Forelimb muscle (tissue), 1 donor: ENCODE measurements at places on chromosomes 12 and 14. TPM values are rescaled to one million over a fixed set of nuclear protein-coding genes. Genes with fewer than 3 reads are reported as not detected.
A peak's percentile ranks its signal among the peaks of the same experiment; 100 is the strongest.

- no peak for DNase-seq
Measured at GRCh38 chr12:46371718-46372543, 642 bp downstream of the SLC38A2 start.

DNA sequence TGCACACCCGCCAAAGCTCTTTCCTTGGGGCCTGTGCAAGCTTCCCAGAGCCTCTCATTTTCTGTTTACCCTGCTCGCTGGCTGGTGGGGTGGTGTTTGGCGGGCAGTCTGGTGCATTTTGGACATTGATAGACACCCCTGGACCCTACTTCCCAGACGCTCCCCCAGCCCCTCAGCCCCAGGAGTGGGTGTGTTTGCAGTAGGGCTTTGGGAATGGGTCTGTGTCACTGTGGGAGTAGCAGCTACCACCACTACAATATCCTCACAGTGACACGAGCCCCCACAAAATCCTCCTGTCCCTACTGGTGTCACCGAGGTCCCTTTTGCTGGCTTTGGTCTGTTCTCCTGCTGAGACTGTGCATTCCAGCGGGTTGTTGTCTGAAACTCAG is 371.3 kb downstream of the TMEM121 start:
- no peak for DNase-seq

DNA sequence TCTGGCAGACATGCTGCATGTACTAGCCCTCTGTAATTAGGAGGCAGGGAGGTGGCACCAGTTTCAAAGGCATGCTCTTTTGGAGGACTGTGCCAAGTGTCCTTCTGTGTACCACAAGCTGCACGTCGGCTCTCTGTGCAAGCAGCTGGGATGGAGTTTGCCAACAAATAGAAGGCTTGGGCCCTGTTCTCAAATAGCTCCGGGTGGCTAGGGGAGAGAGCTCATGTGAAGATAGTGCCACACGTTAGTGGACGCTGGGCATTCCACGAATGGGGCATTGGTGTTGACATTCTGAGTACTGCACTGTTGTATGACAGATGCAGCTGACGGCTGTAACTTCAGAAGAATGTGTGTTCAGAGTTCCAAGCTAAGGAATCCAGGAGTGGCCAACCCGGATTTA is 4.4 kb downstream of the AACS start:
- no peak for DNase-seq

DNA sequence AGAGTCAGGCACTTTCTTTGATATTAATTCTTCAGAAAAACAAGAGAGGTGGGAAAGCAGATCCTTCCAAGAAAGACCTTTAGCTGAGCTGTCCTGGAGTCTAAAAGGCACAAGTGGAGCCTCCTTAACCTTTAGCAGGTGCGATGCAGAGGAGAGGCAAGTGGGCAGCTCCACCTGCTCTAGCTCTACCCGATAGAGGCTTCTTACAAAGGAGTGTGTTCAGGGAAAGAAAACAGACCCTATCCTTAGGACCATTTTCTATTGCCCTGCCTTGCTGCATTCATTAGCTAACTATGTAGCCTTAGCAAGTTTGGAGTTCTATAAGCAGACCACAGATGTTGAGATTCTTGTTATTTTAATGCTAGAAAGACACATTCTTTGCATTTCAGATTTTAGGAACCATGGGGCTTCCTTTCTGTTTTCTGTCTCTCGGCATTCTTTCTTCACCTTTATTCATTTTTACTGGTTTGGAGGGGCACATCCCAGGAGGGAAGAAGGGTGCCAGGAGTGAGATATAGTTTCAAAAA is 214.5 kb downstream of the EGLN3 start:
- no peak for DNase-seq

Gene RPL10L
- 0.25 TPM for polyA plus RNA-seq

Gene CRACR2A
- 1.3 TPM for polyA plus RNA-seq

GRCh38 chr12:85632390-85632789 is 203.8 kb downstream of the RASSF9 start:
- no peak for DNase-seq

- DNase-seq, result no peak
Measured at GRCh38 chr12:115384391-115384790, 700.4 kb upstream of the TBX3 start.

GRCh38 chr12:89309815-89310214 is 42.5 kb downstream of the DUSP6 start:
- no peak for DNase-seq

Gene RPGRIP1
- 0.82 TPM for polyA plus RNA-seq

GRCh38 chr12:93654421-93654820 is 22.8 kb upstream of the CRADD start:
- no peak for DNase-seq

DNA sequence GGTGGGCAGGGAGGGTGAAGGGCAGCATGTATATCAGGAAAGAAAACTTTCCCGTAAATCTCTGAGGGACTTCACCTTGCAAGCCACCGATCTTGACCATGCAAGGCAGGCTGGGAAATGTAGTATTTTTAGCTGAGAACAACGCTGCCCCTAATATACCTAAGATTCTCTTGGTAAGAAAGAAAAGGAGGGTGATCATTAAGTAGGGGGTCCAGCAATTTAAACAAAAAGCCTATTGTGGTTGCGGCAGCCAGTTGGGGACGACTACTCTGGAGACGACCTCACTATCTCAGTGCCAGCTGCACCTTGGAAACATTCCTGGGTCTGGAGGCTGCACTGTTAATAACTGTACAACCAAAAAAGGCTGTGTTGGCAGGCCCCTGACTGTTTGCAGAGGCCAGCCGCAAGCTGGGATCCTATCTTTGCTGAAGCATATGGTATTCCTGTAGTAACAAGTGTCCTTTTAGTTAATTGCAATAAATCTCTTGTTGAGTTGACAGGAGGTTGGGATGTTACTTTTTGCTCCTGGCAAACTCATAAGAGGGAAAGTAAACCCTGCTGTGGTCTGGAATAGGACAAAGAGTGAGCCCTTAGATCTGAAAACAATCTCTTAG is 6.4 kb downstream of the APOLD1 start:
- no peak for DNase-seq

- DNase-seq, result no peak
Measured at GRCh38 chr14:100015251-100015655, 50.0 kb upstream of the EVL start.

Gene ALX1
- not detected for polyA plus RNA-seq

DNA sequence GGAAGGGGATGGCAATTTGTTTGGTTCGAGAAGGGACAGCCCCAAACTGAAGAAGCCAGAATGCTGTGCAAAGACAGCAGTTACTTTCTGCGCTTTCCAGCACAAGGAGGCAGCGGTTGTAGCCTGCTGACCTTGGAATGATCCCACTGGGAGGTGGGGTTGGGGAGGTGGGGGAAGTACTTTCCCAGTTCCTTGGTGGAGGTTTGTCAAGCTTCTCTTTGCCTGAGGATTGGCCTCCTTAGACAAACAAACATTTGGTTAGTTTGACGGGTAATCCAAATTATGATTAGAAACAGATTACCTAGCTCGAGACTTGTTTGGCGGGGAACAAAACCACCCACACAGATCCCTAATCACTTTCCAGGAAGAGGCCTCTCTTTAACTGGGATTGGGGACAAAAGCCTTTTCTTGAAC is 79.1 kb upstream of the EGLN3 start:
- DNase-seq, result peak; percentile 86

DNA sequence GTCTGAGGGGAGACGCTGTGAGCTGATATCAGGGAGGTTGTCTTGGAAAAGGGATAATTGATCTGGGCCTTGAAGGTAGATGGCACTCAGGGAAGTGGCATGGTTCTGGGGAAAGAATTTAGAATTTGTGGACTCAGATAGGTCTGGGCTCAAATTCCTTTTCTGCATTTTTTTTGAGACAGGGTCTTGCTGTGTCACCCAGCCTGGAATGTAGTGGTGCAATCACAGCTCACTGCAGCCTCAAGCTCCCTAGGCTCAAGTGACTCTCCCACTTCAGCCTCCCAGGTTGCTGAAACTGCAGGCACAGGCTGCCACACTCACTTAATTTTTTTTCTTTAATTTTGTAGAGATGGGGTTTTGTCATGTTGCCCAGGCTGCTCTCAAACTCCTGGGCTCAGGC is 98.1 kb upstream of the NCOR2 start:
- DNase-seq, result no peak

DNA sequence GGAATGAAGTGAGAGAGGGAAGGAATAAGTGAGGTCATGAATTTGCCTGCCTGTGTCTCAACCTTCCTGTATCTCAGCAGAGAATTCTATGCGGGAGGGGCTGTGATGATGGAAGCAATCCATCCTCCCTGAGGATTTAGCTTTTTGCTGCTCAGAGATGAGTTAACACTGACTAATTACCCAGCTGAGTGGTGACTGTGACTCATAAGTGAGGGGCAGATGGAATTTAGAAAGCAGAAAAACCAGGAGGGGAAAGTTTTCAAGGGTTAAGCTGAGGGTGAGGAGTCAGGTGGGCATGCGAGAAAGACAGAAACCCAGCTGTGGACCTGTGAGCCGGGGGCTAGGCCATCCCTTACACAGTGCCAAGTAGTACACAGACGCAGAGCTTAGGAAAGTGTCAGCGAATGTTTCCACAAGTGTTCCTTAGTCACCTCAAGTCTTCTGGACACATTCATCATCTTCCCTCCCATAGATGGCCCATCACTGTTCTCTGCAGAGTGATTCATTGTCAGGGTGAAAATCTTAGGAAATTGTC is 277.9 kb downstream of the IPO8 start:
- no peak for DNase-seq

Gene KIAA0586
- 15.3 TPM for polyA plus RNA-seq

Gene GALNT8
- 3.7 TPM for polyA plus RNA-seq

- DNase-seq, result no peak
Measured at GRCh38 chr12:25319233-25319984, 68.7 kb upstream of the KRAS start.

DNA sequence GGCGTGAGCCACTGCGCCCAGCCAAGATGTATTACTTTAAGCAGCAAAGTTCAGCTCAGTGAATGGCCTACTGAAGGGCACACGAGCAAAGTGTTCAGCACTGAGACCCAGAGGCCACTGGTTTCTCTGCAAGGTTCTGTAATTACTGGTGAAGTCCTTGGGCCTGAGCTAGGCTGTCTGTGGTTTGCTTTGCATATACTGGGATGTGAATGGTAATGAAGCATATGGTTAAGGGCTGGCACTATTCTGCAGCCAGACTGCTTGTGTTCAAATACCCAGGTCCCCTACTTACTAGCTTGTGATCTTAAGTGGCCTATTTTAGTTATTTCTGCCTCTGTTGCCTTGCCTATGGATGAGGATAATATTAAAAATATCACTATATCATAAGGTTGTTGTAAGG is 72.0 kb downstream of the LLPH start:
- DNase-seq, result no peak

Gene ZNF84
- 24.1 TPM for polyA plus RNA-seq

- no peak for DNase-seq
Measured at GRCh38 chr14:101120641-101121507, 217.4 kb upstream of the RTL1 start.

Gene CERS5
- polyA plus RNA-seq, result 48.7 TPM

- DNase-seq, result no peak
Measured at GRCh38 chr12:54159140-54159539, 29.6 kb downstream of the SMUG1 start.

Gene ADAMTS20
- 0.05 TPM for polyA plus RNA-seq

Gene DPF3
- 4.6 TPM for polyA plus RNA-seq

Gene GSC
- 0.33 TPM for polyA plus RNA-seq

GRCh38 chr12:19869413-19869812 is 430.1 kb downstream of the AEBP2 start:
- DNase-seq, result no peak

- no peak for DNase-seq
Measured at GRCh38 chr14:63853831-63854293, 1.1 kb downstream of the SYNE2 start.

Gene HOTAIR
- polyA plus RNA-seq, result not detected
